ENCODE measurements at places on chromosomes 2 and 18. TPM values are rescaled to one million over a fixed set of nuclear protein-coding genes. Genes with fewer than 3 reads are reported as not detected.

DNA sequence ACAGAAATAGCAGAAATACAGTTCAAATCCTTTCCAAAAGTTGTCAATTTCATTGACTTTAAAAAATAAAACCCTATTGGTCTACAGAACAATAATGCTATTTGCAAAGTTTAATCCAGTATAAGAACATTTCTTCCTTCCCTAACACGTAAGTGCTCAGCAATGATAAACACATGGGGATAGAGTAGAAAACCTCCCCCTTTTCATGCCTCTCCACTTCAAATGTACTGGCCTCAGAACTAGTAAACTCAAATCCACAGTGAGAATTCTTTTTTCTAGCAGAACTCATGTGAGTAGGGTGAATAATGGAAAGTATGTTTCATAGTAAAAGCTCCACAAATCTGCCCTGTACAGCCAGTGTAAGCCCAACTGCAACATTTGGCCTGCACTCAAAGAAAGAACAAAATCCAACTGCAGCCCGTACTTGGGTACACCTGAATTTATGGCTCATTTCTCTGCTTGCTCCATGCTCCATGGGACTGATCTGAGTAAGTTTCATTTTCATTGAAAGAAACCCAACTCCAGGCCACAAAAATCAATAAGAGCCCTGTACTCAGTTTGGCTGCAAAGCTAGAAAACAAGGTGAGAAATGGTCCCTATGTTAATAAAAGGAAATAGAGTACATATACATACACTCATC lies 115.0 kb upstream of the RMDN2 start:
- ATAC-seq, result no peak
- peak overlapping the region; percentile 13 for H3K27ac ChIP-seq
- H3K27me3 ChIP-seq, result no peaks in the 10 kb centered on the region
- H3K4me3 ChIP-seq, result no peak overlapping the region
- no peaks in the 10 kb centered on the region for H3K36me3 ChIP-seq

DNA sequence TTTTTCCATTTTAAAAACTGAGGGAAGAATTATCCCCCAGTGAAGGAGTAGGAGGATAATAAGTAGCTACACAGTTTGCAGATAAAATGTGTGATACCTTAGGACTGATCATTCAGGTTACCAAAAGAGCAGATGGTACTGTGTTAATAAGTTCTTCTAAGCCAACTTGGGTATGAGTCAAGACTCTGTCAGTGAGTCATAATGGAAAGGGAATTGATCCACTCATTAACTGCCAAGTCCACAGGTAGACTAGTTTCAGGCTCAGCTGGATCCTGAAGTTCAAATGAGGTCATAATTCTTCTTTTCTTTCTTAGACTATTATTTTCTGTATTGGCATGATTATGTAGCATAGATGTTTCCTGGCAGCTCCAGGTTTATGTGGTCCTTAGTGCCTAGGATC lies 142.4 kb upstream of the ALPP start:
- no peak for ATAC-seq
- H3K36me3 ChIP-seq, result peaks cover 30% of the 10 kb centered on the region
- no peak overlapping the region for H3K27ac ChIP-seq
- H3K4me1 ChIP-seq, result no peaks in the 10 kb centered on the region
- H3K4me3 ChIP-seq, result no peak overlapping the region
- no peaks in the 10 kb centered on the region for H3K27me3 ChIP-seq

The FSHR gene
- not detected for total RNA-seq

- no peaks in the 10 kb centered on the region for H3K36me3 ChIP-seq
- no peak overlapping the region for H3K27ac ChIP-seq
- ATAC-seq, result no peak
Observed at GRCh38 chr2:43631618-43632317, 5.3 kb upstream of the PLEKHH2 start.

DNA sequence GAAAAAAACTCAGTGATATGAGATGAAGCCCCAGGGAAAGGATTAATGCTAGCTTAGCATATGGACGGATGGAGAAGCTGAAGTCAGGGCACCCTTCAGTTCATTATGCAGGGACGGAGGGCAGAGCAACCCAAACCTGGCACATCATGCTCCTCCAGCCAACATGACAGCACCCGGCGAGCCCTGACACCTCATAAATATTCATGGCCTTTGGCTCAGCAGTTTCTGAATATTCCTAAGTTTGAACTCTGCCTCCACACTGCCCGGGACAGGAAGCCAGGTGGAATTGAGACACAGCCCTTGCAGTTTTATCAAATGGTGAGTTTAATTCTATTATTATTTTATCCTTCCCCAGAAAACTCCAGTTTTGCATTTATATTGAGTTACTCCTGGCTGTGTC lies 87.3 kb upstream of the SH3BP4 start:
- no peak overlapping the region for H3K4me3 ChIP-seq
- no peak for ATAC-seq
- no peaks in the 10 kb centered on the region for H3K36me3 ChIP-seq
- H3K27ac ChIP-seq, result no peak overlapping the region
- peaks cover 11% of the 10 kb centered on the region for H3K4me1 ChIP-seq

The PRKRA gene
- 88.3 TPM for total RNA-seq

The GPD2 gene
- 51.5 TPM for total RNA-seq

- H3K27me3 ChIP-seq, result no peaks in the 10 kb centered on the region
- peak; percentile 5 for ATAC-seq
- H3K36me3 ChIP-seq, result no peaks in the 10 kb centered on the region
- H3K4me1 ChIP-seq, result no peaks in the 10 kb centered on the region
- H3K27ac ChIP-seq, result no peak overlapping the region
- no peak overlapping the region for H3K4me3 ChIP-seq
Observed at GRCh38 chr18:70132999-70133398, 72.5 kb downstream of the RTTN start.

The NTSR2 gene
- not detected for total RNA-seq

GRCh38 chr2:69436596-69436937 lies 668 bp downstream of the NFU1 start:
- peak overlapping the region; percentile 63 for H3K4me3 ChIP-seq
- no peaks in the 10 kb centered on the region for H3K36me3 ChIP-seq
- no peaks in the 10 kb centered on the region for H3K27me3 ChIP-seq
- ATAC-seq, result no peak

The AQP12B gene
- total RNA-seq, result not detected

DNA sequence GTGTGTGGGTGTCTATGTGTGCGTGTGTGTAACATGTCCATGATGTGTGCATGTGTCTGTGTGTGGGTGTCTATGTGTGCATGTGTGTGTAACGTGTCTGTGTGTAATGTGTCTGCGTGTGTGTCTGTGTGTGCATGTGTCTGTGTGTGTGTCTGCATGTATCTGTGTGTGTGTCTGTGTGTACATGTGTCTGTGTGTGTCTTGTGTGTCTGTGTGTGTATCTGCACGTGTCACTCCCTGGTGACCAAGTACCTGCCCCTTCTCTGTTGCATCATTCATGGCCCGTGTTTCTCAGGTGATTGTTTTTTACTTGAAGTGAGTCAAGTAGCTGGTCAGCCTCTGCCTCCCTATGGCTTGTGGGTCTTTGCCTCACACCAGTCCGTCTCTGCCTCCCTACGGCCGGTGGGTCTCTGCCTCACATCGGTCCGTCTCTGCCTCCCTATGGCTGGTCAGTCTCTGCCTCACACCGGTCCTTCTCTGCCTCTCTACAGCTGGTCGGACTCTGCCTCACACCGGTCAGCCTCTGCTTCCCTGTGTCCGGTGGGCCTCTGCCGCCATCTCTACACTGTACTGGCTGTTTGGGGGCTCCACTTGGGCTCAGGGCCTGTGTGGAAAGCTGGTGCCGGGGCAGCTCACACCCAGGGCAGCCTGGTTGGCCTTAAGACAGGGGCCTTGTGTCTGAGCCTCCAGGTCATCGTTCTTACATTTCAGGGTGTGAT lies 31.6 kb downstream of the KCNG2 start:
- ATAC-seq, result peak; percentile 34
- no peaks in the 10 kb centered on the region for H3K36me3 ChIP-seq
- no peak overlapping the region for H3K27ac ChIP-seq
- no peaks in the 10 kb centered on the region for H3K4me1 ChIP-seq
- no peak overlapping the region for H3K4me3 ChIP-seq

DNA sequence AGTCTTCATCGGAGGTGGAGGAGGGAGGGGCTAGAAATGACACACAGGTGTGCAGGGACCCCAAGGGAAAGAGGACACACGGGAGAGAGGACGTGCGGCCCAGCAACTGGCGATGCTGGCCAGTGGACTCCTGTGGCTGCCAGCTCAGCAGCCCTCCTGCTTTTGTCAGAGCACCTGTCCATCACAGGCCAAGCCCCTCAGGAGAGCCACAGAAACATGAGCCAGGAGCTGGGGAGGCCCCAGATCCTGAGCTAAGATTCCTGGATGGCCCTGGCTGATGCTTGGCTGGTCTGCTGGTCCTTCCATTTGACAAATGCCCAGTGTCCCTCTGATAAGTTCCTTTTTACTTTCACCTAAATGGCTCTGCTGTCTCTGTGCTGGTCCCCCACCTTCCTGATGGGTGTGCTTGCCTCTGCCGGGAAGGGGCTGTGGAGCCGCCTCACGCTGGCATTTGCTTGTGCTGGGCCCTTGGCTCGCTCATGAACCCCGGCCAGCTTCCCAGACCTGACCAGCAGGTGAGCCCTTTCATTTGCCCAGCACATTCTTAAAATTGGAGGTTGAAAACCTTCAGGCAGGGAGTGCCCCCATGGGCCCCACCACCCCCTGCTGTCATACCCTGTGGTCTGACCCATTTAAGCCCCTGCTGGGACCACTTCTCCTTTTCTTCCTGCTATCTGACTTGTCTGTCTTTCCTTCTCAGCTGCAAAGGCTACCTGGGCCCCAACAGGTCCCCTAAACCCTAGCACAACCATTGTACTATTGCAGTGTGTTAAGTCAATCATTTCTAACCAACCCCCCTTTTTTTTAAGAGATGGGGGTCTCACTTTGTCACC lies 37.3 kb downstream of the CYP27C1 start:
- H3K4me3 ChIP-seq, result no peak overlapping the region
- no peak for ATAC-seq
- no peaks in the 10 kb centered on the region for H3K27me3 ChIP-seq
- no peaks in the 10 kb centered on the region for H3K4me1 ChIP-seq

DNA sequence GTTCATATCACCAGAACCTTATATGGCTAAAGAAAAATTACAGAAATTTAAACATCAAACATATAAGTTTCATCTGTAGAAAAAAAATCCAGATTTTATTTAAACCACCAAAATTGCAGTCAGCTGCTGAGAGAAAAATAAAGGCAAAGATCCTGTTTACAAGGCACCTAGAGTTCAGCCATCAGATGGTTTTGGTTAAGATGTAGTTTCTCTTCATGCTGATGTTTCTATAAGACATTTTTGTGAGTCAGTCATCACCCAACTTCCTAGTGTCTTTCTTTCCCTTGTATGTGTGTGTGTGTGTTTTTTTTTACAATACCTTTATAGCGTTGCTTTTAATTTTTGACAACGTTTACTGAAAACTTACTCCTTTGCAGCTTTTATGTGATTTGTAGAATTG lies 26.1 kb upstream of the MMADHC start:
- no peak overlapping the region for H3K4me3 ChIP-seq
- peaks cover 12% of the 10 kb centered on the region for H3K4me1 ChIP-seq
- H3K27ac ChIP-seq, result no peak overlapping the region
- no peak for ATAC-seq
- H3K36me3 ChIP-seq, result no peaks in the 10 kb centered on the region
- no peaks in the 10 kb centered on the region for H3K27me3 ChIP-seq

DNA sequence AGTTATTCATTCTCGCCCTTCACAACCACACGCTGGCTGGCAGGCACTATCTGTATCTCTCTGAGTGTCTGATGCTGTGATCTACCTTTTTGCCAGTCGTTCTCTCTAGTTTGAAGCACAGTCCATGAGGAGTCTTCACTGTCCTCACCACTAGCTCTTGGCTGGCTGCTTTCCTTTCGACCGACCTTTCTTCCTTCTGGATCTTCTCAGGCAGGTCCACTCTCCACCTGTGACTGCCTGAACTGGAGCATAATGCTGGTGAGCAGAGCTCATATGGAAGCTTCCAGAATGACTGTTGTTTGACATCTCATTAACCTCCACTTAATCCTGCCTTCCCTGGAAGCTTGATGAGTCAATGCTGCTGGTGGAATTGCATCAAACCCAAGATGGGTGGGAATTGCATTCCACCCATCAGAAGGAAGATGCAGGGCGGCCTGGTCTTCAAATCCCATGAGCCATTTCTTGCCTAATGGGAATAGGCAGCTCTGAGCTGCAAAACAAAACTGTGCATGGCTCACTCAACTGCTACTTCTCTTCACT lies 283.5 kb upstream of the HDAC4 start:
- H3K27ac ChIP-seq, result no peak overlapping the region
- no peaks in the 10 kb centered on the region for H3K4me1 ChIP-seq
- no peaks in the 10 kb centered on the region for H3K36me3 ChIP-seq
- H3K4me3 ChIP-seq, result no peak overlapping the region
